ENCODE measurements at places on chromosomes 2 and 18. TPM values are rescaled to one million over a fixed set of nuclear protein-coding genes. Genes with fewer than 3 reads are reported as not detected.

- no peak overlapping the region for H3K27ac ChIP-seq
- no peaks in the 10 kb centered on the region for H3K36me3 ChIP-seq
- DNase-seq, result no peak
- H3K27me3 ChIP-seq, result no peaks in the 10 kb centered on the region
Measured at GRCh38 chr18:71899707-71900472, 644.3 kb downstream of the CBLN2 start.

DNA sequence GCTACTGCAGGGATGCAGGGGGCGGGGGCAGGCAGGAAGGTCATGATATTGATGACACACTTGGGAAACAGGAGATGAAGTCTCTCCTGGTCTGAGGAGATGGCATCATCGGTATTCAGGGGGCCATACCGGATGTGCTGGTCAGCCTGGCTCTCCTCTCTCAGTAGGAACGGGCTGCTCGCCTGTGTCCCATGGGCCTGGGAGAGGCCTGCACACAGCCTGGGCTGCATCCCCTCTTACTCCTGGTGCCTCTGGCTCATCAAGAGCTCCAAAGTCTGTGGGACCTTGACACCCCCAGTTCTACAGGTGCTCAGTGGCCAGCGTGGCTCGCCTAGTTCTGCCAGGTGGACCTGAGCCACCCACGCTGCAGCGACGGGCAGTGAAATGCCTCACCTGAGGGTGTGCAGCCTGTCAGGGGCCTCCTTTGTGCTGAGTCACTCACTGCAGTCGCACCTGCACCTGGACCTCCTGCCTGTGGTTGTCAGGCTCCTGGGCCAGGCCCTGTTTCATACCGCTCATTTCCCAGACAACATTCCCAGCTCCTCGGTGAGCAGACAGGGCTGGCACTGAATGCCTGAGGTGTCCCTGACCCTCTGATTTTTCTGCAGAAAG lies 18.6 kb upstream of the CNDP1 start:
- no peaks in the 10 kb centered on the region for H3K4me1 ChIP-seq
- no peak for DNase-seq
- no peak overlapping the region for H3K27ac ChIP-seq
- peaks cover 60% of the 10 kb centered on the region for H3K36me3 ChIP-seq
- no peak overlapping the region for H3K4me3 ChIP-seq

DNA sequence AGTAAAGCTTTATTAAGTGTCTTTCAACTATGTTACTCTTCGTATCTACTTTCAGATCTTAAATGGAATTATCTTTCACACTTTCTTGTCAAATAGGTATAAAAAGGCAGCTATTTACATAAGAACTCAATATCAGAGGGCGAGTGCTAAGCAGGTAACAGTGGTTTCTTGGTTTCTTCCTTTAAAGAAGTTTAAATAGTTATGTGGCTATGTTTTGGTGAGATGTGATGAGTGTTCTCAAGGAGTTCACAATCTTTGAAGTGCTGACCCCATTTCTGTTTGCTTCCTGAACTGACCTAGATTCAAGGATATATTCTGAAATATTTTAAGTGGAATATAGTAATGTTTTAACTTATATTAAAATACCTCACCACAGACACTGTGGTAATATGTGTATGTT lies 161.9 kb downstream of the DPP4 start:
- H3K4me1 ChIP-seq, result no peaks in the 10 kb centered on the region
- H3K36me3 ChIP-seq, result no peaks in the 10 kb centered on the region
- no peak for DNase-seq
- H3K27ac ChIP-seq, result no peak overlapping the region

- no peak for DNase-seq
- H3K27me3 ChIP-seq, result no peaks in the 10 kb centered on the region
- no peak overlapping the region for H3K27ac ChIP-seq
- no peaks in the 10 kb centered on the region for H3K4me1 ChIP-seq
Measured at GRCh38 chr2:171882089-171882769, 11.8 kb downstream of the SLC25A12 start.

DNA sequence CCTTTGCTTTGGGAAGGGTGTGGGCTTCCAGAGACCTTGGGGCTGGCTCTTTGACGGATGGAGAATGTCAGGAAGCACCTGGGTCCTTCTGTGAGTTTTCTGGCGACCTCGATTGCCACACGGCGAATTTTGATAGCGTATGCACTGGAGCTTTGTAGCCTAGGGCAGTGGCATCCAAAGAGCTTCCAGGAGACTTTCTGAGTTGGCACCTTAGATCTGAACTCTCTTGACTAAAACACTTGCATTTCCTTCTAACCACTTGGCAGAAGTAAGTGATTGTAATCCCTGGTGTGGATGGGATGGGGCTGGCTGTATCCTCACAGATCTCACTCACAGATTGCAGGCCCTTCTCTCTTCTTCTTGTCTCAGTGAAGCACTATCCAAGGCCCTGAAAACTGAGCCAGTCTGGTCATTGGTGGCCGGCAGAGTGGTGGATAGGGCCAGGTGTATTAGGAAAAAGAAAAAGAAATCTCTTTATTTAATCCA lies 7.8 kb downstream of the RNF144A start:
- no peak overlapping the region for H3K4me3 ChIP-seq
- H3K27me3 ChIP-seq, result no peaks in the 10 kb centered on the region
- H3K4me1 ChIP-seq, result peaks cover 3% of the 10 kb centered on the region
- H3K27ac ChIP-seq, result no peak overlapping the region
- no peak for DNase-seq

GRCh38 chr2:20682167-20682920 lies 15.4 kb downstream of the GDF7 start:
- no peaks in the 10 kb centered on the region for H3K4me1 ChIP-seq
- H3K4me3 ChIP-seq, result no peak overlapping the region
- H3K27ac ChIP-seq, result no peak overlapping the region

DNA sequence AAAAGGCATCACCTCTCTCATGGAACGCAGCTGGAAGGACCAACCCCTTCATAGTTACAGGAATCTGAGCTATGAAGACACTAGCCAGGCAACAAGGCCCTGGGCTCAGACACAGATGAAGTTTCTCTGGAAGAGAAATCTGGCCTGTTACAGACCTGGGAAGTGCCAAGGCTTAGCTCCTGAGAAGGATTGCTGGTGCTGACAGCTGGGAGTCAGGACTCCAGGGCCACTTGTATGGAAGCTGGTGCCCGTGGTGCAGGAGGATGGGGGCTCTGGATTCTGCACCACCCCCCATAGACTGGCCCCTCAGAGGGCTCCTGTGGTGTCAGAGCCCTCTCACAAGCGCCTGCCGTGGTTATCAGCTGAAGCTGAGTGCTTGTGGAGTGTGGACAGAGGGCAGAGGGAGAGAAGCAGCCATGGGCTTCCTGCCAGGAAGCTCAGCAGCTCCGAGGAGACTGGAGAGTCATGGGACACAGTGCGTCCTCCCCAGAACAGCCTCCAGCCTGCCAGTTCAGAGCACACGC lies 87.3 kb upstream of the LCLAT1 start:
- H3K27ac ChIP-seq, result no peak overlapping the region
- no peaks in the 10 kb centered on the region for H3K36me3 ChIP-seq
- no peaks in the 10 kb centered on the region for H3K27me3 ChIP-seq
- H3K4me3 ChIP-seq, result no peak overlapping the region

DNA sequence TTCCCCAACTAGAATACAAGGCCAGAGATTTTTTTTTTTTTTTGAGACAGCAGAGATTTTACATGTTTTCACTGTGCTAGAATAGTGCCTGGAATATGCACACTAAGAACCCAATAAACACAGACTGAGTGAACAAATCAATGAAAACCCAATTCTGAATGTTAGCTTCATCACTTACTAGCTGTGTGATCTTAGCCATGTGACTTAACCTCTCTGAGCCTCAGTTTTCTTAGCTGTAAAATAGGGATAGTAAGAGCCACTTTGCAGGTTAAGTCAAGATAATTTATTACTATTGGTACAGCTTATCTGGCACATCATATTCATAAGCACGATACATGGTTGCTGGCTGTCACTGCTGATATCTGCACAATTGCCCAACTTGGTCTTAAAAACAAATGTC lies 140.6 kb downstream of the EN1 start:
- H3K4me3 ChIP-seq, result no peak overlapping the region
- H3K27ac ChIP-seq, result no peak overlapping the region
- DNase-seq, result no peak

DNA sequence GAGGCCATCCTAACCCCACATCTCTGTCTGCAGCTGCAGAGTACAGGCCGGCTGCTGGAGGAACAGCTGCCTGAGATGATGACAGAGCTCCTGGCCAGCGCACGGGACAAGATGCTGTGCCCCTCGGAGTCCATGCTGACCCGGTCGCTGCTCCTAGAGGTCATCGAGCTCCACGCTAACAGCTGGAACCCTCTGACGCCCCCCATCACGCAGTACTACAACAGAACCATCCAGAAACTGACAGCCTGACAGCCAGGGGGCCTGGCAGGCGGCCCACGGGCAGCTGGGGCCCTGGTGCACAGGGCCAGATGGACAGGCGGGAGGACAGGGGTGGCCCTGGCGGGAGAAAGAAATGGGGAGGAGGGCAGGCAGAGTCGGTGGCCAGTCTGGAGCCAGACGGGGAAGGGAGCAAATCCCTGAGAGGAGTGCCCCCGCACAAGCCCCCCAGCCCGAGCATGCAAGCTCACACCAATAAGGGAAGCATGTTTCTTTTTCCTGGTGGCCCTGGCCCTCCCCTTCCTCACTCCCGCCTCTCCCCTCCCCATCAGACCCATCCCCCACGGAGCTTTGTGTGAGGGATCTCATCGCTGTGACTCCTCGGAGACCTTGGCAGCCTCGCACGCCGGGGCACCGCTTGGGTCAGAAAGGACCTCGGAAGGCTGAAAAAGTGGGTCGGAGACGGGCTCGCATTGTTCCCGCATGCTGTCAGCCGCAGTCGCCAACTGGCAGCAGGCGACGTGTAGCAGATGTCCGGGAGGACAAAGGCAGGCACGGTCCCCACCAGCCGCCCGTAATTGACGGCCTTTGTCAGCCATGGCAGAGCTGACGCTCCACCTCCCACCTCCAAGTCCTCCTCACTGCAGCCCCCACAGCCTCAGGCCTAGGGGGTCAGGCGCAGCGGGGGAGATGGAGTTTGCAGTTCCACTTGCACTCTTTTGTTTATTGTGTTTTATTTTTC lies 91.2 kb downstream of the SMAD7 start:
- no peak overlapping the region for H3K4me3 ChIP-seq
- no peak overlapping the region for H3K27ac ChIP-seq
- H3K36me3 ChIP-seq, result no peaks in the 10 kb centered on the region
- H3K27me3 ChIP-seq, result no peaks in the 10 kb centered on the region
- H3K4me1 ChIP-seq, result peaks cover 18% of the 10 kb centered on the region

DNA sequence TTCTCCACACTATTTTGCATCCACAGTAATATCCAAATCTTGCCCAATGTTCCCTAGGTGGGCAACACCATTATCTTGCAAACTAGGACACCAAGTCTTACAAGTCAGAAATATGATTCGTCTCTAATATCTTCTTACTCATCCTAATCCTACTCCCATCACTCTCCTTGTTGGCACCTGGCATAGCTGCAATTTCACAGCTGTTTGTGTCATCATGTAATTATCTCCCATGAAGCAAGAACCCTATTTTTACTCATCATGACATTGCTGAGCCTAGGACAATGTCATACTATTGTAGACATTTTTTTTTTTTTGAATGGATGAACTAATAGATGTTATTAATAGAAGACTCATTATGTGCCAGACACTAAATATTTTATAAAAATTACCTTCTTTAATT lies 91.3 kb upstream of the CCDC141 start:
- H3K27me3 ChIP-seq, result no peaks in the 10 kb centered on the region
- no peak overlapping the region for H3K27ac ChIP-seq
- no peak for DNase-seq
- no peaks in the 10 kb centered on the region for H3K4me1 ChIP-seq
- no peak overlapping the region for H3K4me3 ChIP-seq

DNA sequence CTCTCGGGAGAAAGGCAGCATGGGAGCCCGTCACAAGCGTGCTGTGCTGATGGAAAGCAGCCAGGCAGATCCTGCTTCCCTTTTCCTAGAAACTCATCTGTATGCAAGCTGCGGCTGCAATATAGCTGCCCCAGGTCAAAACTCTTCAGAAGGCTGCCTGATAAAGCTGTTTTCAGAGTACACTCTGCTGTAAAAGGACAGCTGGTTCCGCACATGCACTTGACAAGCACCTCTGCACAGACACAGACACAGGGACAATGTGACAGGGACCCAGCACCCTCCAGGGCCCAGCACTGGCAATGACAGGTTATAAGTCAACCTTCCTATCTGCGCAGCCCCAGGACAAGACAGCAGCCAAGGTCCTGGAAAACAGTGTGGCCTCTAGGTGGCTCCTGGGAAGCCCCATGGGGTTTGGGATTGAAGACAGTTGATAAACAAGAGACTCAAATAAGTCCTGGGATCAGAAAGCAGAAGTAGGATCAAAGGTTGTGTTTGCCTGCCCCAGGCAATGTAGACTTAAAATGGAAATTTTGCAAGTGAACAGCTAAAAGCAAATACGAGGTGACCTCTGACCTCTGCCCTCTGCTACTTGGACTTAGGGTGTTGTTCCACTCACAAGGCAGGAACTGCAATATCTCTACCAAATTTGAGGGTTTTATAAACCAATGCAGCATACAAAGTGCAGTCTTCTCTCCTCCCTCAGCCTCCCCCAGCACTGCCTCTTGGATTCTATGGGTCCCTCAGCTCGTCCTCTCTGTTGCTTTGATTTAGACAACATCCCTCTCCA lies 16.9 kb downstream of the SLC66A2 start:
- H3K4me1 ChIP-seq, result no peaks in the 10 kb centered on the region
- no peak overlapping the region for H3K4me3 ChIP-seq
- no peaks in the 10 kb centered on the region for H3K27me3 ChIP-seq
- no peak overlapping the region for H3K27ac ChIP-seq
- no peak for DNase-seq
- H3K36me3 ChIP-seq, result no peaks in the 10 kb centered on the region

DNA sequence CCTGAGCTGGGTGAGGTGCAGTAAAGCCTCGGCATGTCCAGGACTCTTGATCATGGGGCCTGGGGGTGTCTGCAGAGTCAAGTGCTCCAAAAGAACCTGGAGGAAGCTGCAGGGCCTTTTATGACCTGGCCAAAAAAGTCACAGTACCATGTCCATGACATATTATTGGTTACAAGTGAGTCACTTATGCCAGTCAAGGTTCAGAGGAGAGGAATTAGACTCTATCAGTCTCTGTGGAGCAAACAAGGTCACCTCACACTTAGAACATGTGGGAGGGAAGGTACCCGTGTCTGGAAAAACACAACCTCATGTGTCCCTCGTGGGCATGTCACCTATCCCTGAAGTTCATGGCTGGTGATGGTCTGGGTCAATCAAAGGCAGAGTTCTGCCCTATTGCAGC lies 465.7 kb downstream of the FBXO15 start:
- no peaks in the 10 kb centered on the region for H3K36me3 ChIP-seq
- DNase-seq, result no peak
- no peak overlapping the region for H3K27ac ChIP-seq
- no peak overlapping the region for H3K4me3 ChIP-seq
- H3K4me1 ChIP-seq, result no peaks in the 10 kb centered on the region

The TMEM247 gene
- total RNA-seq, result not detected

The TUBA4A gene
- 67.3 TPM for total RNA-seq

The SFTPB gene
- total RNA-seq, result not detected

The AKAIN1 gene
- not detected for total RNA-seq

The KCNIP3 gene
- total RNA-seq, result 1.9 TPM

The ADAM17 gene
- 23.5 TPM for total RNA-seq
